Testis (tissue), 5 donors: ENCODE measurements at places on chromosomes 3 and 15.

DNA sequence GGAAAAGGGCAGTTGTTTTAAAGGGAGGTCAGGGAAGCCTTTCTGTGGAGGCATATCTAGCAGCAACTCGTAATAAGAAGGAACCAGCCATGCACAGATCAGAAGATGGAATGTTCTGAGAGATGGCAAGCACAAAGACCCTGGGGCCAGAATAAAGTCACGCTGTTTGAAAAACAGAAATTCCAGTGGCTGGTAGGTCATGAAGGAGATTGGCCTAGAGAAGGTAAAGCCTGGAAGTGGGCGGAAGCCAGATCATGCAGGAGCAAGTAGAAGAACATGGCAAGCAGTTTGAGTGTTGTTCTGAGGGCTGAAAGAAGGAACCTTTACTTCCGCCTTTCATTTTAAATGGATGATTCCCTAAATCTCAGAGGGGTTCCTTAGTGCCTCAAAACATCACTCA, 208.1 kb upstream of the PPP2R3A start:
- DNase-seq: no peak

GRCh38 chr3:129058441-129059200, 2.0 kb upstream of the GP9 start:
- DNase-seq: peak; percentile 44

GRCh38 chr3:74332165-74332564, 282.3 kb downstream of the CNTN3 start:
- DNase-seq: no peak

GRCh38 chr3:32819551-32820348, 2.0 kb downstream of the TRIM71 start:
- no peak for DNase-seq

DNA sequence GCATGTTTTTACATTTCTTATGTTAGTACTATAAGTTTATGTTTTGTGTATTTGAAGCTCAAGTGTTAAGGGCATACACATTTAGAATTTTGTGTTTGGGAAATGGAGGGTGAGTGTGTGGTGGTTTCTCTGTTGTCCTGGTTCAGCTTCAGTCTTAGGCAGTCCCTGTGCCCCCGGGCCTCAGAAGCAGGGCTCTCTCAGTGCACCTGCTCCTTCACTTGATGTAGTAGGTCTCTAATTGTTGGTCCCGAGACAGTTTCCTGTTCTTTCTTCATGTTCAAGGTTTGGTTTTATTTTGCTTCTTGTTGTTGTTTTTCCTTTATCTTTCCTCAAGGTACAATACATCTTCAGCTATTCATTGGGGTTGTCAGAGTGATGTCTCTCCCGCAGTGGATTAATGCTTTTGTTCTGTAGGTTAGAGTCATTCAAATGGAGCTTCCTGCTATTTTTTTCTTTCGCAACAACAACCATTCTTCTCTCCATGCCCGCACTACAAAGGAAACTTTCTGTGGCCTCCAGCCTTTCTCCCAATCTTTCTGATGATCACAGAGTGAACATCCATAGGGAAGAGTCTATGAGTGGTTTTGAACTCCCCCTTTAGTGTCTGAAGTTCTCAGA, 177.8 kb upstream of the GOLGA6L4 start:
- DNase-seq: no peak

DNA sequence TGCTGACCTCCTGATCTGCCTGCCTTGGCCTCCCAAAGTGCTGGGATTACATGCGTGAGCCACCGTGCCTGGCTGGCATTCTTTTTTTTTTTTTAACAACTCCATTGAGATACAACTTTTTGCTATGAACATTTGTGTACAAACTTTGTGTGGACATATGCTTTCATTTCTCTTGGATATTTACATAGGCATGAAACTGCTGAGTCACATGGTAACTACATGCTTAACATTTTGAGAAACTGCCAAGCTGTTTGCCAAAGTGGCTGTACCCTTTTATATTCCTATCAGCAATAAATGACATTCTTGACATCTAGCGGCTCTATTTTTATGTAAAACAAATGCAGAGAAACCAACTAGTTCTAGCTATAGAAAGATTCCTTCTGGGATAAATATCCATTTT, 8.7 kb upstream of the YEATS2 start:
- no peak for DNase-seq
